ENCODE measurements at places on chromosomes 1 and 21.
A peak's percentile ranks its signal among the peaks of the same experiment; 100 is the strongest.

GRCh38 chr1:59752556-59753414 lies 62.0 kb upstream of the HOOK1 start:
- DNase-seq, result no peak

DNA sequence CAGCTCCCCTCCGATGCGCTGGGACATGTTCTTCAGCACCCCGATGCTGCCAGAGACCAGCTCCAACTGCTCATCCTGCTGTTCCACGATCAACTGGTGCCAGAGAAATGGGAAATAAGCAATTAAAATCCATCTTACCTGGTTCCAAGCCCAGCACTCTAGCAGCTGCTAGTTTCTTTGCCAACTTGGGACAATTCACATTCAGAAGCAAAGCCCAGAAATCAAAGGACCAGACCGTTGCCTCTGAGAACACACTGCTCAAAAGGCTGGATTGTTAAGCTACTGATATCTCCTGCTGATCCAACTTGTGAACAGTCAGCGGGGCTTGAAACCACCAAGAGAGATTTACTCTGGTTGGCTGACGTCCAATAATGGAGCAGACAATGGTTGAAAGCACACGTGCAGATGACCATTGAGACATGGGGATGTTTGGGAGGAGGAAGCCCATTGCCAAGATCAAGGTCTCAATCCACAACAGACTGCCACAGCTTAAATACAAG lies 34.4 kb downstream of the STX6 start:
- no peak for DNase-seq

GRCh38 chr1:147635342-147635741 lies 35.0 kb downstream of the ACP6 start:
- no peak for DNase-seq

DNA sequence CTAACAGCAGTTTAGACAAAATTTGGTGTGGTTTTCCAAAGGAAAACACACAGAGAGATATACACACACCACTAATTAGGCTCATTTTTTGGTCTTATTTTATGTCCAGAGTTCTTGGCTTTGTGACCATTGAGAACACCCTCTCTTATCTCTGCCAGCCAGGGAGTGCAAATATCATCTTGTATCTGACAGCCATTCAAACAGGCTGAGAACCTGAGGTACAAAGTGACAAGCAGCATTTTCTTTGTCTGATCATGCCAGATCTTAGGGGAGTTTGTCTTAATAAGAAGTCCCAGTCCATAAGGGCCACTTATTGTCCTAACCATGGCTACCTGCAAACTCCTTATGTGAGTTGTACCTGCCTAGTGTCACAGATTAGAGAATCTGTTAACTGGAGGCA lies 1165.2 kb downstream of the BRINP3 start:
- DNase-seq, result no peak

DNA sequence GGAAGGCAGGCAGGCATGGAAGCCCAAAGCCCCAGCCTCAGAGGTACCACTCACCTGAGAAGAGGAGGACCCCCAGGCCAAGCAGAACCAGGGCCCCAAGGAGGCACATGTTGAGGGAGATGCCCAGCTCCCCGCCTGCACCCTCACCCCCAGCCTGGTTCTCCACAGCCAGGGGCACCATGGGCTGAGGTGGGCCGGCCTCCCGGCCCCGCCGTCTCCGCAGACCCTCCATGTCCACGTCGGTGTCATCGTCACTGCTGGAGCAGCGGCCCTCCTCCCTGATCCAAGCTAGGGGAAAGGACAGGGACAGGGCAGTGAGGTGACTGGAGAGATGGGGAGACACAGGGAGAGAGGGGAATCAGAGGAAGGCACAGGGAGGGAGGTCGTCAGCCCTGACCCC lies 7.8 kb downstream of the PBXIP1 start:
- no peak for DNase-seq

GRCh38 chr1:188872376-188872775 lies 1605.3 kb downstream of the BRINP3 start:
- DNase-seq, result no peak

DNA sequence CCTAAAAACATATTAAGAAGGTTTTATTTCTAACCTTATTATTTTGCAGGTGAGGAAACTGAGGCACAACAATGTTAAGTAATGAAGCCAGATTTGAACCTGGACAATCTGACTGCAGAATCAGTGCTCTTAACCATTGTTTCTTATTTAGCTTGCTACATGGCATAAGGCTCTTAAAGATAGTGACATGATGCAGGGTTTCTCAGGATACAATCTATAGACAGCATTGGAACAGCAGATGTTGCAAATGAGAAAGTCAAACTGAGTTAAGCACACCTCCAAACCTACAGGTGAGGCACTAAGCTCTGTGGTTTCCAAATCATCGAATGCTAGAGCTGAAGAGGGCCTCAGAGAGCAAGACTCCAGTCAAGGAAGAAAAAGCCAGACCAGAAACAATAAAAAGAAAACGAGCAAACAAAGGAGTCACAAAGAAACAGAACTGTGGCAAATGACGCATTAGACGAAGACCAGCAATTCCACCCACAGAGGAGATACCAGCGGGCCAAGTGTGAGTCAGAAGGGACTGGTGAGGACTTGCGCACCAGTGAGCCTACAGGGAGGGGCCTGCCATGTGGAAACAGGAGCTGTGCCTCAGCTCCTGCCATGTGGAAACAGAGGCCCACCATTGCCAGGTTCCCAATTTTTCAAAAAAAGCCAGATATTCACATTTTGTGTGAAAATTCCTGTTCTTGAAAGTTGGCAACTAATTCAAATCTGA lies 14.4 kb downstream of the CD58 start:
- DNase-seq, result peak; percentile 36

DNA sequence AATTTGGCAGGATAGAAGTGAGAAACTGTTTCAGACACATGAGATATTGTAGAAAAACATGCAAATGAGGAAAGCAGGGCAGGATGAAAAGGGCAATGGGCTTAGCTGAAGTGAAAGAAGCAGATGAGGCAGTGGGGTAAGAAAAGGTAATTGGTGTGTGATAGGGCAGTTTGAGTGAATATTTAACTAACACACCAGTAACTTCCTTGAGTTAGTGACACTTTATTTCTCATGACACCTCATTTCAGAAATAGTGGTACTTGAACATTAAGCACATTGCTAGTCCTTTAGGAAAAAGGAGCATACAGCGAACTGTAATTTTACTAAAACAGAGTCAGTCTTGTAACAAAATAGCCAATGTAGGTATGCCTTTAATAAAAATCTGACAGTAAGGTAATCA lies 415.0 kb downstream of the DPYD start:
- no peak for DNase-seq

- no peak for DNase-seq
Measured at GRCh38 chr1:85360730-85361493, 84.5 kb upstream of the BCL10 start.

DNA sequence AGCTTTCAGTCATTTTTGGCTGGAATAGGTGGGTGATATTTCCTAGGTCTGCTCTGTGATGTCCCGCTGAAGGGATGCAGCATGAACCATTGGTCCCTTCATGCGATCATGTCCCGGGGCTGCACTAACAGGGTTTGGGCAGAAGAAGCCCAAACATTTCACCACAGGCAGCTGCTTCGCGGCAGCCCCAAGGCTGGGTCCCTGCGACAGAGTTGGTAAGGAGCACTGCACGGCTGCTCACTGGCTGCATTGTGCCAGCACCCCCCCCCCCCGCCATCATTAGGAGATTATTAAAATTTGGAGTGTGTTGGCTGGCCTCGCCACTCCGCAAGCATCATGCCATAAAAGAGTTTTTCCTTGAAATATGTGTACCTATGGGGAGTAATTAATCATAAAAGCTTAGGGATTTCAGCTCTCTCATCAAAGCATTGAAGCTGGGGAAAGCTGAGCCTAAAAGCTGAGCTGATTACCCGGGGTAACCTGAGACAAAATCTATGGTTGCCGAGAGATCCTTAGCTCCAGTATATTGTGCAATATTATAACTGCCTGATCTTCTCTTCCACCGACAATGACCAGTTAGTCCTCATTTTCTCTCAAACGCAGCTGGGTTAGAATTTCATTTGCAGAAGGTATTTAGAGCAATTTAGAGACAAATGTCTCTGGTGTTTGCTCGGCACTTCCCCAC lies 62.5 kb downstream of the PEX14 start:
- no peak for DNase-seq

GRCh38 chr1:107692580-107693345 lies 272.2 kb downstream of the VAV3 start:
- no peak for DNase-seq

DNA sequence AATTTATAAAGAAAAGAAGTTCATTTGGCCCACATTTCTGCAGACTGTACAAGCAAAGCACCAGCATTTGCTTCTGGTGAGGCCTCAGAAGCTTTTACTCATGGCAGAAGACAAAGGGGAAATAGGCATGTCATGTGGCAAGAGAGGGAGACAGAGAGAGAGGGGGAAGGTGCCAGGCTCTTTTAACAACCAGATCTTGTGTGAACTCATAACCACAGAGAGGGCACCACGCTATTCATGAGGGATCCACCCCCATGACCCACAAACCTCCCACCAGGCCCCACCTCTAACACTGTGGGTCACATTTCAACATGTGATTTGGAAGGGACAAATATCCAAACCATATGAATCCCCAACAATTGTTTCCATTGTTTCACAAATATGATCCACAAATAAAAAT lies 467.9 kb downstream of the SIPA1L2 start:
- DNase-seq, result no peak

- no peak for DNase-seq
Measured at GRCh38 chr1:15706751-15707150, 22.6 kb downstream of the PLEKHM2 start.

GRCh38 chr21:31875496-31876015 lies 2.7 kb downstream of the HUNK start:
- no peak for DNase-seq

GRCh38 chr1:67821263-67821662 lies 12.0 kb downstream of the GNG12 start:
- no peak for DNase-seq

DNA sequence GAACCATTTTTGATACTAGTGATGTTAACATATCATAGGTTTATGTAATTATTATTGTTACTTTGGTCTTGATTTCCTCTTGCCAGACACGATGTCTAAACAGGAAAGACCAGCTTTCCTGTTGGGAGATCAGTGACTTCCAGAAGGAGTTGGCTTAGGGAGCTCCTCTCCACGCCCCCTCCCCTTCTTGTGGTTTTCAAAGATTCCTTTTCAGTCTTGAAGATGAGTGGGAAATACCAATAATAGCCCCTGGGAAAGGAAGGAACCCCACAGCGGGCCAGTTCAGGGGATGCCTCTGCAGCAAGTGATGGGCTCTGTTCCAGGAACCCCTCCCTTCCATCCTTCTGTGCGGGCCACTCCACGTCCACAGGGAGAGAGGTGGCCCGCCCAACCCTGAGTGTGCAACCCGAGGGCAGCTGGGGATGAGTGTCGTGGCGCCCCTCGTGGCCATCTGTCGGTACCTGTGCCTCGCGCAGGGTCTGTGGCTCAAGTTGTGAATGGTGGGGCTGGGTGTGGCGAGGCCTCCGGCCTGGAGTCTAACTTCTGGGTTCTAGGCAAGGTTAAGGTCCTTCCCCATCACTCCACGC lies 65.7 kb downstream of the TLR5 start:
- no peak for DNase-seq

DNA sequence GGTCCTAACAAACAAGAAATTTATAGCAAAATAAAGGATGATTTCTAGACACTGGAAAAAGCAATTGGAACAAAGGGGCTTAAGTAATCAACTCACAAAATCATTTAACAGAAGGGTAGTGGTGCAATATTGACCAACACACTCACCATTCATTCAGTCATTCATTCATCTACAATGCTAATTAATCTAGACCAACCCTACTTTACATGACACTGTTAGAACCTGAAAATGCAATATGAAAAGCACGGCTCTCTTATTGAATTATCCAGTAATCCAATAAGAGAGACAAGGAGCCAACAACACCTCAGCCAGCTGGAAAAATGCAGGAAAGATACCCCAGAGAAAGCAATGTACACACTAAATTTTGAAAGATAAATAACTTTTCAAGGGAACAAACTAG lies 310.8 kb upstream of the NR5A2 start:
- DNase-seq, result no peak

DNA sequence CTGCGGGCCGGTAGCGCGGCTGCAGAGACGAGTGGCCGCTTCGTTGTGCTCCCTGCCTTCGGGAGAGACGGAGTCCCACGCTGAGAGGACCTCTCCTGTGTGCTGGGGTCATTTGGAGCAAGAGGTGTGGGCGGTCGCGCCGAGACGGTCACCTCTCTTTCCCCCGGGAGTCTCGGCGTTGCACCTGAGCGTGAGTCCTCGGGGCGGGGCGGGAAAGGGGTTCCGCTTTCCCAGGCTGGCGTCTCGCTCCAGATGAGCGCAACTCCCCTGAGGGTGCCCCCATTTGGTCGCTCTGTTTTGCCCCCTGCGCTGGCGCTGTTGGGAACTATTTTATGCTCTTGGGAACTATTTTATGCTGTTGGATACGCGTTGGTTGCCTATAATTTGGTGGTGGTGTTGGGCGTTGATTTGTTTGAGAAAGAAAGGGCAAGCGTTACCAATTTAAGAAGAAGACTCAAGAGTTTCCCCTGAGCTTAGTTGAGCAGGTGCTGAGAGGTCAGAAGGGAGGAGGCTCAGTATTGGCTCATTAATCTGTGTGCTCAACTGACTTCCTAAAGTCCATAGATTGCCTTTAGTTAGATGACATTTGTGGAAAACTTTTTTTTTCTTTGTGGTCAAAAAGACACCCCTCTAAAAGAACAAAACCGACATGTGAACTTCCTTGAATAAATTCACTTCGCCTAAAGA lies 683 bp downstream of the LRRC8B start:
- DNase-seq, result peak; percentile 9

DNA sequence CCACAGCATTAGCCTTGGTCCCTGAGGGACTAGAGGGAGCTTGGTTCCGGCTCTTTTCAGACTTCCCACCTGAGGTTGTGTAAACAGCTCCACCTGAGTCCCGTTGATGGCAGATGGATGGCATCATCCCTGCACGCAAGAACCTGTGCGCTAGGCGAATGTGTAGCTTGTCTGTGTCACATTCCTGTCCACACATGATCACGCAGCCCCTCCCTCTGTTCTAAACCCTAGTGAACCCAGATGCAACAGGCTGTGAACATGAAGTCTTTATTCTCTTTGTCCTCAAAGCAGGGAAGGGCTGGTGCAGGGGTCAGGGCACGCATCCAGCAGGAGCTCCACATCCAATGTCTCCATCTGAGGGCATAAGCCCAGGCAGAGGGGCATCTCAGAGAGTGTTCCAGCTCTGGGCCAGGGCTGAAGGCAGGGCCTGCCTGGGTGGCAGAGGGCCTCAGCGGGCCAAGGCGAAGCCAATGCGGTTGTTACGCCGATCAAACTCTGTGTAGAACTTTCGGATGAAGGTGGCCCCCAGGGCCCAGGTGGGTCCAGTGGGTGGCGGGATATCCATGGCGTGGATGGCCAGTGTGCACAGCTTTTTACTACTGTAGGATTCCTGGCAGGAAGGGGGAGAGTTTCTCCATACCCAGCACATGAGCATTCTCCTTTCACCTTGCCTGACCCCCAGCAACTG lies 2.9 kb upstream of the ETNK2 start:
- DNase-seq, result no peak

All from activated T-helper 1 cell treated with anti-CD3 and anti-CD28 coated beads, Interleukin-2, amount 50 U/mL, for 16 hours (primary cell).